ENCODE measurements at places on chromosomes 6 and 20. TPM values are rescaled to one million over a fixed set of nuclear protein-coding genes. Genes with fewer than 3 reads are reported as not detected.
A peak's percentile ranks its signal among the peaks of the same experiment; 100 is the strongest.

DNA sequence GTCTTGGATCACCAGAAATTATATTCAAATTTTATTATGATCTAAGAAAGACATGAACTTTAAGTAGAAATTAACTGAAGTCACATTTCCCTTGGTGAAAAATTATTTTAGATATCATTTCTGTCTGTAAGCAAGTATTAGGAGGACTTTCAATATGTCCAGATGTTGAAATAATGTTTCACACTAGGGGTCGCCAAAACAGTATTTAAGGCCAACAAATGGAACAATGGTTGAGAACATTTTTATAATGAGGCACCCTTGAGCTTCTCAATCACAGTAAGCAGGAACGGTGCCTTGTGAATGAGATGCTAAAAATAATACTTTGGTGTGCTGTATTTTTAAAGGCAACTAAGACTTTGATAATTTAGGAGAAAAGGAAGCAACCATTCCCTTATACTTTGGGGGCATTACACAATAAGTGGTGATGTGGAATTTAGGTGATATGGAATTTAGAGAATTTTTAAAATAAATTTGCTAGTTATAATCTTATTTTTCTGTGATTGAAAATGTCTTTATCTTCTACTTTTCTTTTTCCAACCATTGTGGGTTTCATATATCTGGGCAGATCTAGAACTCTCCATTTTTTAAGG, 9.6 kb upstream of the SF3B5 start:
- DNase-seq = peak; percentile 76

- no peak for DNase-seq
These were observed 31.7 kb downstream of the STX7 start for GRCh38 chr6:132481189-132481588.

DNA sequence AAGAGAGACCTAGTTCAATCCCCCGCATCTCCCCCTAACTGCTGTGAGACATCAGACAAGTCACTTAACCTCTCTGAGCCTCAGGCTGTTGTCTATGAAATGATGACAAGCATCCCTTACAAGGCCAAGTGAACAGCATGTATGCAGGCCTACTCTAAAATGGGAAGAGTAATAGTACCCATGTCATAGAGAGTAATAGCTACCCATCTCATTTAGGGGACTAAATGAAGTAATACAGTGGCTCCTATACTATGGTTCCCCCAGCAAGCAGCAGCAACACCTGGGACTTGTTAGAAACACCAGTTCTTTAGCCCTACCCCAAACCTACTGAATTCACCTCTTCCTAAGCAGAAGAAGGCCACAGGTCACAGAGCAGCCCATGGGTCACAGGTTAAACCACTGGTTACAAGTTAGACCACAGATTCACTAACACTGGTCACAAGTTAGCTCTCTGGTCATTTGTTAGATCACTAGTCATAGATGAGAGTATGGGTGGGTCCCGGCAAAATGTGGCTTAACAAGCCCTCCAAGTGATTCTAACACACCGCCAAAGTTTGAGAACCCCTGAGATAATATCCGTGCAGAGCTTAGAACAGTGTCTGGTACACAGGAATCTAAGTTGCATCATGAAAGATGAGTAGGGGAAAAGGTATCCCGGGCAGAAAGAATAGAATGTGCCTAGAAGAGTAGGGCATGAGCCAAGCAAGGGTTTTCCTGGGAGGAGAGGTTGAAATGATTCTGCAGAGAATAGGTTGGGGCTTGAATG, 1.4 kb downstream of the DEFB124 start:
- DNase-seq = no peak

DNA sequence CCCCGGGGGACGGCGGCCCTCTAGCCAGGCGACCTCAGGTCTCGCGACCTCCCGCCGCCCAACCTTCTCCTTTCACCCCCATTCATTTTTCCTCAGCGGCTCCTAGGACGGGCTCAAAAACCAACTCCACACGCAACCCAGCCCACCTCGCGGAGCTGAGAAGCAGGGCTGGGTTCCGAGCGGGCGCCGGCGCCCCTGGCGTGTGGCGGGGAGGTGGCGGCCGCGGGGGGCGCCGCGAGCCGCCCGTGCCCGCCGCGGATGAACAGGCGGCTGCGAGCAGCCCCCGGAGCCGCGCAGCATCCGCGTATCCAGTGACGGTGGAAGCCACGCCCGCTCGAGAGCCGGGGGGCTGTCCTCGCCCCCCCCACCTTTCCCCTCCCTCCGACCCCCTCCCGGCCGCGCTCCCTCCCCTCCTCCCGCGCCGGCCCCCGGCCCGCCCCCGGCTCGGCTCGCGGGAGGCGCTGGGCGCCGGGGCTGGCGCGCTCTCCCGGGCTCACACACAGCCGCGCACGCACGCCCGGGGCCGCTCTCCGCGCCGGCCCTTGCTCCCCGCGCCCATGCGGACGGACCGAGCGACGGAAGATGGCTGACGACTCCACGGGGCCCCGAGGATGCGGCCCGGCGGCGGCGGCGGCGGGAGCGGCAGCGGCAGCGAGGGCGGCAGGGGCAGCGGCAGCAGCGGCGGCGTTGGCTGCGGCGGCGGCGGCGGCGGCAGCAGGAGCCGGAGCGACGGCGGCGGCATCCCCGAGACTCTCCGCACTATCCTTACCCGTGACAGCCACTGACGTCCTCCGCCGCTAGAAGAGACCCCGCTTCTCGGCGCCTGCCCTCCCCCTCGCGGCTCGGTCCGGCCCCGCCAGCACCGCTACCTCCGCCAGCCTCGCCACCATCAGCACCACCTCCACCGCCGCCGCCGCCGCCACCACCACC, at the start of gene SOBP:
TSS of gene SOBP (plus strand) at position 482 of the 930 bp plus-strand sequence. CDS start 500 bp downstream, outside the sequence.
- DNase-seq = peak; percentile 66

- no peak for DNase-seq
These were observed 95.0 kb downstream of the TOX2 start for GRCh38 chr20:44009679-44009992.

- DNase-seq = no peak
These were observed 9.4 kb upstream of the DSTN start for GRCh38 chr20:17560344-17561074.

DNA sequence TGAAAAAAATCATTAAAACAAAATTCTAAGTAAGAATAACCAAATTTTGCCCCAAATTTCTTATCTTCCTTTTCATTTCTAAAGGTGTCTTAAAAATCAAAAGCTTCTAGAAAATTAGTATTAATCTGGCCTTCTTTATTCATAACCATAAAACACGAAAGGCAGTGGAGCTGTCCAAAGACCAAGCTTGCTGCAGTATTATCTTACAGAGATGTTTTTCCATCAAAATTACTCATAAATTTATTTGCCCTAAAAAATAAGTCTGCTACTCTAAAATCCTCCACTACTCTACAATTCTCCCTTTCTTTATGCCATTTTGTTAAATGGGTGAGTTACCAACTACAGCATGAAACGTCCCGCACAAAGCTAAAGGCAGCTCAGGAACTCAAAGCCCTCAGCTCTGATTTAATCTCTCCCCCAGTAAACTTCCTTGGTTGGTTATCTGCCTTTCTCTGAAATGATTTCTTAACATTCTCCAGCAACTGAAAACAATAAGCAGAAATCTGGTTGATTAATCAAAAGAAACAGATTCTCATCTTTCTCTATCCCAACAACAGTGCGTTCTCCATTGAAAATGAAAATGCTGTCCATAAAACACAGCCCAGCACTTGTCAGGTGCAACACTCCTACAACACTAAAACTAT, 2.1 kb downstream of the USP49 start:
- no peak for DNase-seq

DNA sequence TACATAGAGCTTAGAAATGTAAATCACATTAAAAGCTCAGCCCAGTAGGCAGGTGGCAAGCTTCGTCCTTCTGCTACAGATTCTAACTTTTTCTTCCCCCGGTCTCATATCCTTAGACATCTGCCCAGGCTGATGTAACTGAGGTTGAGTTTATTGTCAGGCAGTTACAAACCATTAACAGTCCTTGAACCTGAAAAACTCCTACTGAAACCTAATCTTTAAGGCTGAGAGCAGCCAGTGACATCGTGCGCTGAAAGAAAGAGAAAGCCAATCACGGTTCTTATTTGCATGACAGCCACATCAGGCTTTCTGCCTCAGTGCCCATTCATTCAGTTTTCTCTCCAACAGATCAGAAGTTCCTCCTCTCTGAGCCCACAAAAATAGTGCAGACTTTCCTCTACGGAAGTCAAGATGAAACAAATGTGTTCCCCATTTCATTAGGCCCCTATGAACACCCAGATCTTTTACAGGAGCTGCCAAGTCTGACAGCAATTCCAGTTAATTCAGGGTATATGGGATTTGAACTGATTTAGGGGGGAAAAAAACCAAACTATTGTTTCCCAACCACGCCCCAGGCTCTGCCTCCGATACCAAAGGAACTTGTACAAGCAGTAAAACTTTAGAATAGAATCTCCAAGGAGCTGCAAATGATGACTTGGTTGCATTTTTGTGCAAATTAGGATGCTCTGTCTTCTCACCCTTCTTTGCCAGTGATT, at the start of gene NHSL1:
TSS of gene NHSL1 (minus strand) at position 192 of the 716 bp plus-strand sequence. CDS start 204 bp downstream, outside the sequence.
- DNase-seq = no peak

- DNase-seq = no peak
These were observed 425.7 kb upstream of the ARID1B start for GRCh38 chr6:156351346-156351966.

DNA sequence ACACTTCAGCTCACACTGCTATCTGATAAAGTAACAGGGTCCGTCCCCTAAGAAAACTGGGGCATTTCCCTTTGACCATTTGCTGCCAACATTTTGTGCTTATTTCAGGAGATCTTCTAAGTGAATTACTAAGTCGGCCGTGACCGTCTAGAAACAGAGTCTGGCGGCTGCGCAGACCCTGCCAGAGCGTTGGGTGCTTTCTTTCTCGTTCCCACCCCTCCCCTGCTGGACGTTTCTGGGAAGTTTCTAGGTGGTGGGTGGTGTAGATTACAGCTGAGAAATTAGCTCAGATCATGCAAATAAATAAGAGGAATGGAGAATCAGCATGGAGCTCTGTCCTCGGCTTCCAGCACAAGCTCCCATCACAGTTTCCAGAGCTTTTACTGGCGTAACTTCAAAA, 128.1 kb downstream of the MYLK4 start:
- no peak for DNase-seq

The PDYN gene
- total RNA-seq = not detected

The COL21A1 gene
- 79.8 TPM for total RNA-seq

The RBM24 gene
- 25.8 TPM for total RNA-seq

The NCOA3 gene
- 29.1 TPM for total RNA-seq

The RTN4IP1 gene
- 4.1 TPM for total RNA-seq

The TINAG gene
- 0.20 TPM for total RNA-seq

The KCNQ5 gene
- total RNA-seq = 0.39 TPM

The PHF10 gene
- 46.4 TPM for total RNA-seq

The CLPSL1 gene
- total RNA-seq = not detected
